Gastrocnemius medialis (tissue), 4 donors: ENCODE measurements at places on chromosomes 13 and 19.

GRCh38 chr13:40402931-40403431 is 263.5 kb downstream of the FOXO1 start:
- no peak for DNase-seq

DNA sequence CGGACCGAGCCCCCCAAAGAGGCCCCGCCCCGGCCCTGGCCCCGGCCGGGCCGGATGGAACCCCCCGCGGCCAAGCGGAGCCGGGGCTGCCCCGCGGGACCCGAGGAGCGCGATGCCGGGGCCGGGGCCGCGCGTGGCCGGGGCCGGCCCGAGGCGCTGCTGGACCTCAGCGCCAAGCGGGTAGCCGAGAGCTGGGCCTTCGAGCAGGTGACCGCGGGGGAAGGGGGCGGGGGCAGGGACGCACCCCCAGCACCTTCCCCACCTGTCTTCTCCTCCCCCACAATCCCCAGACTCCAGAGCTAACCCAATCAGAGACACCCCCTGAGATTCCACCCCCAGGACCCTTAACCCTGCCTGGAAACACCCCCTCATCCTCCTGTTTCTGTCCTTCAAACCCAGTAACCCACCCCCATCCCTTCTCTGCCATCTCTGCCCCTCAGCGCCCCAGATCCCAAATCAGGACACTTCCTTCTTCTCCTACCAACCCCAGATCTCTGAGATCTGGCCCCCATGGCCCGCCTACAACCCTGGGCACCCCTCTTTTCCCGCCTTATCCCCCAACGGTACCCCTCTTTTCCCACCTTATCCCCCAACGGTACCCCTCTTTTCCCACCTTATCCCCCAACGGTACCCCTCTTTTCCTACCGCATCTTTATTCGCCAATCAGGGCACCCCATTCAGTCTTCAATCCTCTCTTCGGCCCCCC is 505 bp downstream of the ZSWIM4 start:
- no peak for DNase-seq

DNA sequence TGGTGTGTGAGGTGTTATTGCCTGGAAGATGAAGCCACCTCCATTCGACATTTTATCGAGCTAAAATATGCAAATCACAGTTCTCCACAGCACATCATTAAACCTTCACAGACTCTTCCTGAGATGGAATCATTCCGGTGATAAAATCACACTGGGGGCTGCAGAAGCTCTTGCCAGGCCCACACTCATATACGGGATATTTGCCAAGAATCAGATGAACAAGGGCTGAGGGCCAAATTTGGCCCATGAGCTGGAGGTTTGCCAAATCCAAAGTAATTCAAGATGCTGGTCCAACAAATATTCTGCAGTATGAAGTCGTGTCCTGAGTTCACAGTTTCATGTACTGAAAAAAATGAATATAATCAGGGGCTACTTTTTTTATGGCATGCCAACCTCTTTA is 16.7 kb upstream of the RXFP2 start:
- no peak for DNase-seq

GRCh38 chr13:88005188-88005587 is 334.0 kb downstream of the SLITRK5 start:
- no peak for DNase-seq

GRCh38 chr19:34222386-34222785 is 32.0 kb upstream of the GARRE1 start:
- DNase-seq = no peak

DNA sequence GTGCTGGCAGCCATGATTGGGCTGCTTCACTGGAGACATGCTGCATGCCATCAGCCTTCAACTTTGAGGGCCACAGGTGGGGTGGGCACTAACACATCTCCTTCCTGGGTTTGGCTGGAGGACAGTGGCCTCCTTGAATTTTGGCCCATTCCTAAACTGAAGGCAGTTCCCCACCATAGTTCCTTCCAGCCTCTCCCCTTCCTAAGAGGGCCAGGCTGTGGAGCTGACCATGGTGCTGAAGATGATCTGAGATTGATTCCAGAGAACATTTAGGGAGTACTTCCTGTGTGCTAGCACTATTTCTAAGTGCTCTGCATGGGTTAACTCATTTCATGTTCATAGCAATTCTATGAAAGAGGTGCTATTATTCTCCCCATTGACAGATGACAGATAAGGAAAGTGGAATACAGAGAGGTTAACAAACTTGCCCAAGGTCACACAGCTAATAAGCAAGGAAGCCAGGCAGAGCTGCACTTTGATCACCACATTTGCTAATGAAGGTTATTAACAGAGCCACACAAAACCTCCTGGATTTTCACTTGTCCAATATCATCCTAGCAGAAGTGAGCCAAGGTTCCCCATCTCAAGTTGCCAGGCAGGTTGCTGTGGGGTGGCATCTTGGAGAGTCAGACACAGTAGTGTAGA is 175.3 kb downstream of the ZIC5 start:
- no peak for DNase-seq

- DNase-seq = no peak
Observed at GRCh38 chr13:87094646-87095045, 576.5 kb upstream of the SLITRK5 start.

DNA sequence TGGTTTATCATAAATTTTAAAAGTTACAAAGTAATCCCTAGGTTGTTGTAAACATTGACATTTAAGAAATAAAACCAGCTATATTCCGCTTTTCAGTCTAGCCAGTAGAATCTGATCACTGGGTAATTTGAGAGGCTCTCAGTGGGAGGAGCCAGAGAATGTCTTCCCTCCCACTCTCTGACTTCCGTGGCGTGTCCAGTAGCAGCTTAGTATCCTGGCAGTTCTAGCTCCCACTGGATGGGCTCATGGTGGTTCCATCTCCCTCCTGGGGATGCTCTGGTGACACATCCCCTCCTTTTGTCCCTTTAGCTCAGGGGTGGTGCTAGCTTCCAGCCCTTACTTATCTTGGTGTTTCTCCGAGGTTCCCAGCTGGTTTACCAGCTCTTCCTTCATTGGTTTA is 34.5 kb downstream of the MTUS2 start:
- no peak for DNase-seq

DNA sequence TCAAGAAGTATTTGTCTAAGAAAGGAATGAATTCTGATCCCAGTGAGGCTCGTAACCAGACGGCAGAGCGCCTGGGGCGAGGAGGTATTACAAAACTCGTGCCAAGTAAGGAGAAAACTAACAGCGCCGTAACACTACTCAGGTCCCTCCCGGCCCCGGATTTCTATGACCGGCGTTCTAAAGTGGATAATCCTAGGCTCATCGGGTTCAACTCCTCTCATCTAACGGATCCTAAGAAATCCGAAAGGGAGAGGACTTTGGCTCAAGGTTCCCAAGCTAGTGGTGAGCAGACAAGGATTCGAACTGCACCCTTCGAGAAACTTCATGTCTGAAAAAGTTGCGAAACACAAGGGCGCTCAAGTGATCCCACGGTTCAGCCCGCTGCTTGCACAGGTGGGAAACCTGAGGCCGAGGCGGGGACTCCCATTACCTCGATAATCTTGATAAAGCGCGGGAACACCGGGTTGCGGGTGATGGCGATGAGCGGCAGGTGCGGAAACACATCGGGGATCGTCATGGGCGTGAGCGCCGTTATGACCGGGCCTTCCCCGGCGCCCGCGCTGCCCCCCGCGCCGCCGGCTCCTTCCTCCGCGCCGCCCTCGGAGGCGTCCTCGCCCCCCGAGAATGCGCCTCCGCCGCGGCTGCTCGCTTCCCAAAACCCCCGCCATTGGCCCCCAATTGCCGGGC is 529 bp downstream of the LONP1 start:
- no peak for DNase-seq
